ENCODE measurements at places on chromosomes 12 and 14. TPM values are rescaled to one million over a fixed set of nuclear protein-coding genes. Genes with fewer than 3 reads are reported as not detected.
A peak's percentile ranks its signal among the peaks of the same experiment; 100 is the strongest.

ADAMTS20 gene
- not detected for total RNA-seq

CIROP gene
- total RNA-seq: not detected

TMEM119 gene
- not detected for total RNA-seq

RAB35 gene
- 82.8 TPM for total RNA-seq

GLI1 gene
- total RNA-seq: 1.1 TPM

DNA sequence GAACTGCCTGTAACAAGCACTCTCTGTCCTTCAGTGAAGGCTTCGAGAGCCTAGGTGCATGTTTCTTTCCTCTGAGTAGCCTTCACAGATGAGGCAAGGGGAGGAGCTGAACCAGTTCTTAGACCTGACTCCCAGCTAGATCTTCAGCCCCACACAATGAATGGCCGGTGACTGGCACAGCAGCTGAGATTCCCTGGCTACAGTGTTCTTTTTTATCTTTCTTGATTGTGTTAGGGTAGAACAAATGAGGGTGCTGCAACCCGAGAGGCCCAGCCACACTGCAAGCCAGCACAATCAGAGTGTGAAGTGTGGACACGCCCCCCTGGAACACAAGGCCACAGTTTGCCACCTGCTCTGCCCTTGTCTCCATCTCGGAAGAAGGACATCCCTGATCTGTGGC, 19.1 kb upstream of the COL2A1 start:
- DNase-seq: no peak

GRCh38 chr14:101950100-101950499, 14.3 kb upstream of the DYNC1H1 start:
- DNase-seq: no peak

DNA sequence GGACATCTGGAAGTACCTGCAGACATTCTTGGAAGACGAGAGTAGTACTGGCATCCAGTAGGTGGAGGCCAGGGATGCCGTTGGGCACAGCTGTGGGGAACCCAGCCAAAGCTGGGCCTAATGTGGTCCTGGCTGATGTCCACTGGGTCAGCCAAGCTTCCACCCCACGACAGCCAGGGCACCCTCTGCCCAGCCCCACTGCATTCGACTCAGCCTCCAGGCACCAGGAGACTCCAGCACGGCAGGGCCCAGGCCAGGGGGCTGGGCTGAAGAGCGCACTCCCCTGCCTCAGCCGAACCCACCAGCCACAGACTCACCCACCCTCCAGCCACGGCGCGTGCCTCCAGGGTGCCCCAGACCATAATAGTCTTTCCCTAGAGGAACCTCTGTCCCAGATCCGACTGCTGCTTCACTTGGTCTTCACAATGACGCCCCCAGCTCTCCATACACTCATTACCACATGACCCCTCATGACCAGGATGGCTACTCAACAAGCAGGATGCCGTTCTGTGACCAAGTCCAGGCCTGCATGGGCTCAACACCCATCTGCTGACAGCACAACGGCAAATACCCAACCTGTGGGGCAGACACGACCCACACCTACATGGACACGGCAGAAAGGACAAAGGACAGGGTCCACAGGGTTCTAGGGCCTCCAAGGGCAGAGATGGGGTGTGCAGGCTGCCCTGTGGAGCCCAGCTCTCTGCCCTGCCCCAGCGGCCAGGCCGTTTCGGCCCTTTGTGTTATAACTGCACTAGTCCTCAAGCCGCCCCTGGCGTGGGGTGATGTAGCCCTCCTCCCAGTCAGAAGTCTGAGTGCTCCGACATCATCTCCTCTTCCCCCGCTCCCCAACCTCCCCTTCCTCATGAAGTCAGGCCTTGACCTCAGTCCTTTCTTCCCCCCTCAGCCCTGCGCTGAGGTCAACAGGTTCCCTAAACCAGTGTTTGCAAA, 22.8 kb downstream of the ITPK1 start:
- no peak for DNase-seq

GRCh38 chr14:61591862-61592261, 103.5 kb upstream of the HIF1A start:
- DNase-seq: no peak

DNA sequence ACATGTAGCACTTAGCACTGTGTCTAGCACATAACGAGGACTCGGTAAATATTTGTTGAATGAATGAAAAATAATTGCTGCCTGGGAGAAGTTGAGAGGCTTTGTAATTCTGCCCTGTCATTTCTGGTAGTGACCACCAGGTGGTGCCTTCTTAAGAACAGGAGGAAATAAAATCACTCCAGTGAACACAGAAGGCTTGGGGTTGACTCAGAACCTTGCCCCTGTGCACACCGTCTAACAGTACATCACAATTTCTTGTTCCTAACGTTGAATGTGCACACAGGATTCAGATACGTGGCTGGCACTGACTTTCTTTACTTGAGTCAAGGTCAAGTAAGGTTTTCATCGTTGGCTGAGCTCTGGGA, 91.8 kb downstream of the RGS6 start:
- DNase-seq: peak; percentile 2

DNA sequence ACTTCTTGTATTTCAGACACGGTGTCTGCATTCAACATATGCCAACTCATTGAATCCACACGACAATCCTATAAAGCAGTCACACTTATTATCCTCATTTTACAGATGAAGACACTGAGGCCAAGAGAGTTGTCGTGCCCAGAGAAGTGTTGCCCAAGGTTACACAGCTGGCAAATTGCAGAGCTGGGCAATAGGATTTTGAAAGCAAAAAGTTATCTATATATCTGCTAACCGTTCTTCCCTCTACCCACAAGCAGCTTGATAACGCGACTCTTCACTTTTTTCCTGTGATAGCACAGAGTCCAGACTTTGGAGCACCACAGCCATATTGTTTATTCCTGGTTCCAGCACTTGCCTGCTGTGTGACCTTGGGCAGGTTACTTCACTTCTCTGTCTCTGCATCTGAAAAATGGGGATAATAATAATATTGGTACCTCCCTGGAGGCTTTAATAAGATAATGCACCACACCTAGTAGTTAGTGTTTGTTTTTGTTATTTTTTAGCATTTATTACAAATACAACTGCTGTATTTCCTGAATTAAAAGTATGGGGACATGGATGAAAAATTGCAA, 82.2 kb downstream of the CHST11 start:
- no peak for DNase-seq

DNA sequence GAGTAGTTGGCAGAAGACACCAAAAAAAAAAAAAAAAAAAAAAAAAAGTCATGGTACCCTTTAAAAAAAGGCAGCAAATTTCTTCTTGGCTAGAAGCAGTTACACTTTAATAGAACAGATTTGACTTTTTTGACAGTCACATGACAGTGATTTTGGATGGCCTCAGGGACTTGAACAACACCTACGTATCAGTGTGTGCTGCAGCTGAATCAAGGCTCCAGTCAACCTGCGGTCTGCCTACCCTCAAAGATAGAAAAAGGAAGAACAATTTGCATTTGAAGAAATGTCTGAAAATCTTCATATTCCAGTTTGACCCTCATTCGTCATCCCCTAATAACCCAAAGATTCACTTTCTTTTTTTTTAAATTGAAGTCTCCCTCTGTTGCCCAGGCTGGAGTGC, 53.9 kb downstream of the MDM2 start:
- no peak for DNase-seq

GRCh38 chr12:12691549-12691948, 4.4 kb downstream of the GPR19 start:
- no peak for DNase-seq

DNA sequence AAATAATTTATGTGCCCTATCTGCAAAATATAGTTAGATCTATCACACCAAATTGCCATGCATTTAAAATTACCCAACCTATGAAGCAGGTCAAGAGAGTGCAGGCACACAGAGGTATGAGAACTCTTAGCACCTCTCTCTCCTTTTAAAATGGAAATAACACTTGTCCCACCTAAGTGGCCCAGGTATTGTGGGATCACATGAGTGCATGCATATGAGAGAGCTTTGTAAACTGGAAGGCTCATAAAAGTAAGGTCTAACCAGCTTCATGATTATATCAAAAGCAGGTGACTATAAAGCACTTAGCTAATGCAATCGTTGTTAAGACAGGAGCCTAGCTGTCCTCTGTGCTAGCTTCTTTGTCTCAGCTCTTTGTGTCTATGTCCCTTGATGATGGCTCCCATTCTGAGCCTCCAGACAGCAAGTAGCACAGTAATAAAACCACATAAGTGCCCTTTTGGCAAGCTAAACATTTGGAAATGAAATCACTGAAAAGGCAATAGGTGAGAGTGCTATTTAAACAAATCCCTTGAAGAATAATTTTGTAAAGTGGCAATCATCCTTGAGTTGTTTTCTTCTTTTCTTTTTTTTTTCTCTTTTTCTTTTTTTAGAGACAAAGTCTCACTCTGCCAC, 219.0 kb downstream of the NTF3 start:
- no peak for DNase-seq

DNA sequence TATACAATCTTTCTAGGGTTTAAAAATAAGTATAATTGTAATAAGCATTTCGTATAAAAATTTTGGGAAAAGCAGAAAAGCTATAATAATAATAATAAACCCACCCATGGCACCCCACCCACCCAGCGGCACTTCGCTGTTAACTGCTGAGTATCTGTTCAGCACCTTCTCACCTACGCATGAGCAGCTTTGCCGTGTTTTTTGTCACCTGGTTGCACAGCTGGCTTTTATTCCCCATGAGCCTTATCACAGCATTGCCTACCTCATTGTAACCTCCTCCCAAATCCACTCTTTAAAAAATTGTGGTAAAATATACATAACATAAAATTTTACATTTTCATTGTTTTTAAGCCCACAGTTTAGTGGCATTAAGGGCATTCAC, 34.7 kb downstream of the CYP46A1 start:
- DNase-seq: no peak

- DNase-seq: peak; percentile 73
Measured at GRCh38 chr14:58428118-58428683, 682 bp downstream of the KIAA0586 start.

- DNase-seq: peak; percentile 58
Measured at GRCh38 chr12:76030341-76031080, 1.1 kb downstream of the PHLDA1 start.

GRCh38 chr12:43835264-43835655, 621 bp upstream of the TMEM117 start:
- no peak for DNase-seq

DNA sequence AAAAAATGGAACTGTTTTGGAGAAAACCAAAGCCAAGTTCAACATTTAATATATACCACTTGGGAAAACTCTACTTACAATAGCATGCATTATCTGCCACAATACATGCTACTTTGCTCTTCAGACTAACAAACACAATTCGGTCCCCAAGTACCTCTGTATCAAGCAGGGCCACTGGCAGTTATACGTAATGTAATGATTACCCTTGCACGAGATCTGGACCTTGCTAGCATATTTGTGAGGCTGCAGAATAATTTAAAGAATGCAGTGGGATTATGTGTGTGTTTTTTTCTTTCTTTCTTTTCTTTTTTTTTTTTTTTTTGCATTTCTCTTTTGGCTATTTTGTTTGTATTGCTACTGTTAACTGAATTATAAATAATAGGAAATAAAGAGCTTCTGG, 22.8 kb upstream of the PYGL start:
- no peak for DNase-seq

- no peak for DNase-seq
Measured at GRCh38 chr12:39102474-39103209, 197.3 kb upstream of the CPNE8 start.

- DNase-seq: no peak
Measured at GRCh38 chr12:51488281-51488680, 63.6 kb downstream of the SLC4A8 start.

DNA sequence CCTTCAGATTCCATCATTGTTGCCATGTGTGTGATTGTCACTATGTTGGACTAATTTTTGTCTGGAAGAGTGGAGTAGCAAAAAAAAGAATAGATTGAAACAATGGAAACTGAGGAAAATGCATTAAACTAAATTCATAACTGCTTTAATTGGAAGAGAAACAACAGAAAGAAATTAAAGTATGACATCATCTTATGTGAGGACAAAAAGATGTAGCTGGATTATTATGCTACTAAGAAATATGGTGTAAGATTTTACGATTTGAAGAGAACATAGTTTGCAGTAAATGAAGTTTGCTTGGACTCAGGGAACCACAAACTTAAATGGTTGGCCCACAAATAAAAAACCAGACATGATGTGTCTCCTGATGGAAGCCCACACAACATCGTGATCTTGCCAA, 76.8 kb downstream of the PRKCH start:
- no peak for DNase-seq

GRCh38 chr12:76921100-76921471, 42.3 kb upstream of the CSRP2 start:
- no peak for DNase-seq

DNA sequence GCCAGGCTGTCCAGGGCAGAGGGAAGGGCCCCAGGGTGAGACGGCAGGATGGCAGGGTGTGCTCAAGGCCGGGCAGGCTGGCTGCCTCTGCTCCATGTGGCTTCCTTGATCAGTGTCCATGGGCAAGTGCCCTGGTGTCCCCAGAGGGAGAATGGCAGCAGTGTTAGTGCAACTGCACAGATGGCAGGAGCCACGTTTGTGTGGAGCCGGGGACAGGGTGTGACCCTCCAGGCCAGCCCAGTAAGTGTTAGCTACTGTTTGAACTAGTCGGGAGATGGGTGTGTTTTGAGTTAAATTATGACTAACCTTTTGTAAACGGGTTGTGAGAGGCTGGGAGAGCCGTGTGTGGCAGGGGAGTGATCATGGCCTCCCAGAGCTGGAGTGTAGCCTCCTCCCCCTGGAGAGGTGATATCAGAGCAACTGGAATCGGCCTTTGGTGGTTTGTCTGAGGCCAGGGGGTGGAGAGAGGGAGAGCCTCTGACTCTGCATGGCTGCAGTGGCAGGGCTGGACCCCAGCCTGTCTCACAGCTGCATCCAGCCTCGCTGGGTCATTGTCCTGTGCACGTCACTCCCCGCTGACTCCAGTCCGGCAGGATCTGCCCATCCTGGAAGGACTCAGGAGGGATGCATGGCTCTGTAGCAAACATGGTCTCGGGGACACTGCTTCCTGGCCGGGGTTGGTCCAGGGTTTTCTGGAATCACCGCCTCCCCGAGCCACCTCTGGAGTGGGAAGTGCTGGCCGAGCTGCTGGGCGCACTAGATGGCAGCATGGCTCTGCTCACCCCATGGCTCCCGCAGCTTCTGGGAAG, 27.8 kb downstream of the AACS start:
- no peak for DNase-seq

DNA sequence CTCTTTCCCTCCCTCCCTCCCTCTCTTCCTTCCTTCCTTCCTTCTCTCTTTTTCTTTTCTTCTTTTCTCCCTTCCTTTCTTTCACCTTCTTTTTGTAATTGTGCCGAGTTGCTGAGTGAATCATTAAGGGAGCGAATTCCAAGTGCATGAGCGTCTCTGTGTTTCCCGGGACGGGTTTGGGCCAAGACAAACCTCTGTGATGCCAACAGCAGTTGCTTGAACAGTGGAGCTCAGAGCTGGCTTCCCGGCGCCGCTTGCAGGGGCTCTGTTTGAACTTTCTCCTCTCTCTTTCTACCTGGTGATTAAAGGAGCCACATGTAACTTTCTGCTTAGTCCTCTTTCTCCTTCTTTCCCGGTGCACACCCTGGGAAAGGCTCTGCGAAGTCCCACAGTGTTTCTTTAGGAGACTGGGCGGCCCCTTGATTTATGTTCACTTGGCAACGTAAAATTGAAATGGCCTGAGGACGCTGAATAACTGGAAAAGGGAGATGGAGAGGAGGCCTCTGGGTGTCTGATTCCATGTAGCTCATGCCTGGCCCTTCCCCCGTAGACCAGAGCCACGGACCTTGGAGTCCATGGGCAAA, 33.7 kb upstream of the MAP1LC3B2 start:
- peak; percentile 74 for DNase-seq

- no peak for DNase-seq
Measured at GRCh38 chr14:65813760-65814384, 401.3 kb downstream of the FUT8 start.

Measured in endothelial cell of umbilical vein (primary cell).